ENCODE measurements at places on chromosomes 3 and 15.

- DNase-seq = no peak
Measured at GRCh38 chr15:88717382-88718031, 78.7 kb downstream of the ISG20 start.

- peak; percentile 60 for DNase-seq
Measured at GRCh38 chr3:42117175-42118008, 26.2 kb downstream of the TRAK1 start.

GRCh38 chr3:127394984-127395662, 107.3 kb upstream of the PRR20G start:
- no peak for DNase-seq

DNA sequence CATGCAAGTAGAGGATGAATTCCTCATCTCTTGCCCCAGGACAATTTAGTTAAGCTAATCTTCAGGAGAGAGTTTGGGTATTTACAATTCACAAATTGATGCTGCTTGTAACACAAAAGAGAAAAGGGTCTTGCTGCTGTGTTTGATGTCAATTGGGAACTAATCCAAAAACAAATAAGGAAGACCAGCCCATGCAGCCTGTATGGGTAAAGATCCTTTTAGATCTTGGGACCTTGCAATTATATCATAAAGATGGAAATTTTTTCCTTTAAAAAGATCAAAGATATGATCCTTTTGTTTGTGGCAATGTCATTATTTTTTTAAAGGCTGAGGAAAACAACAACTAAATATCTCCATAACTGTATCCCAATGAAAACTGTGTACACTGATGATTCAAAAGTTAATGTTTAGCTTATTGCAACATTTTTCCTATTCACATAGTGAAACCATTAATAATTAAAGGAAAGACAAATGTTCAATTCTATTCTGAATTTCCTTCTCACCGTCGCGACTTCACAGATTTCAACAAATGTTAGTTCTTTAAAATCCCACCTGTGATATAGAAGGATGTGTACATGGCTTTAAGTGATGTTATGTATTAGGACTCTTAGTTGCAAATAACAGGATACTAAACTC, 40.2 kb downstream of the TMEM212 start:
- no peak for DNase-seq

GRCh38 chr3:71461749-71462483, 121.6 kb downstream of the FOXP1 start:
- DNase-seq = peak; percentile 26

GRCh38 chr3:47057212-47057671, 77.8 kb downstream of the NBEAL2 start:
- no peak for DNase-seq

- DNase-seq = no peak
Measured at GRCh38 chr3:36269274-36269673, 111.0 kb upstream of the STAC start.

GRCh38 chr3:23000371-23000770, 202.8 kb upstream of the UBE2E2 start:
- no peak for DNase-seq

DNA sequence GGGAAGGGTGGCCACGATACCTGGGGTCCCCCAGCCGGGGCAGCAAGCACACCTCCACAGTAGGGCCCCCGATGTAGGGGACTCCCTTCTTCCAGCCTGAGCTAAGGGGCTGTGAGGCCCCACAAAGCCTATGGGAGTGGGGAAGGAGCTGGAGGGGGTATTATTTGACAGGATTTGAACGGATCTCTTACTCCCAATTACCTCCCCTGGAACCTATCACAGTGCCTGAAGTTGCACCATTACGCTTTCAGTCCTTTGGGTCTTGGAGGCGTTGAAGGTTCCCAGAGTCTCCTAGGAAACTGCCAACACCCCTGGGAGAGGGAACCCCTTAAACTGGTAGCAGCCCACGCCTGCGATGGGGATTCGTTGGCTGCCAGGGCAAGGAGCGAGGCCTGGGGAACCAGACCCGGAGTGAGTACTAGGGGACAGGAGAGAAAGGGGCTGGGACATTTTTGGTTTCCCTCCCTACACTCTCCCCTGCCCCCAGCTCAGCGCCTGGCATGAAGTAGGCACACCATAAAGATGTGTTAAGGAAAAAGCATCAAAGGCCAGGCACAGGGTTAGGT, 409 bp upstream of the LHFPL4 start:
- DNase-seq = no peak

GRCh38 chr3:58429657-58430056, 4.0 kb downstream of the PDHB start:
- DNase-seq = no peak

DNA sequence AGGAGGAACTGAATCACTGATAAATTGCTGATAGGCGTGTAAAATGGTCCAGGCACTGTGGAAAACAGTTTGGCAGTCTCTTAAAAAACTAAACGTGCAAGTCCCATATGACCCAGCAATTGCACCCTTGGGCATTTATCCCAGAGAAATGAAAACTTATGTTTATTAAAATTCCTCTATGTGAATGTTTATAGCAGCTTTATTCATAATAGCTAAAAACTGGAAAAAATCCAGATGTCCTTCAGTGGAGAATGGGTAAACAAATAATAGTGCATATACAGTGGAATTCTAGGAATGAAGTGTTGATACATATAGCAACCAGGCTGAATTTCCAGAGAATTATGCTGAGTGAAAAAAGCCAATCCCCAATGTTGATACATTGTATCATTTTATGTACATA, 482.2 kb upstream of the PDZRN3 start:
- DNase-seq = no peak

DNA sequence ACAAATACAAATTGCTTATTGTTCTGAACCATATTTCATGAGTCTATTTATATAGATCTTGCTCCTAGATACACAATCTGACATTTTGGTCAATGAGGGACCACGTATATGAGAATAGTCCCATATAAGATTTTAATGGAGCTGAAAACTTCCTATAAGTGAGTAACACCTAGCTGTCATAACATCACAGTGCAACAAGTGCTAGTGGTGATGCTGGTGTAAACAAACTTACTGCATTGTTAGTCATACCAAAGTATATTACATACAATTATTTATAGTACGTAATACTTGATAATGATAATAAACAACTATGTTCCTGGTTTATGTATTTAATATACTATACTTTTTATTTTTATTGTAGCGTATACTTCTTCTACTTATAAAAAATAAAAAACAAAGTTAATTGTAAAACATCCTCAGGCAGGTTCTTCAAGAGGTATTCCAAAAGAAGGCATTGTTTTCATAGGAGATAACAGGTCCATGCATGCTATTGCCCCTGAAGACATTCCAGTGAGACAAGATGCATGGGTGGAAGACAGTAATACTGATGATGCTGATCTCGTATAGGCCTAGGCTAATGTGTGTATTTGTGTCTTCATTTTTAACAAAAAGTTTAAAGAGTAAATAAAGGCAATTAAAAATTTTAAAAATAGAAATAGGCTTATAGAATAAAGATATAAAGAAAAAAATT, 46.8 kb upstream of the NAALADL2 start:
- no peak for DNase-seq

GRCh38 chr15:78064544-78064943, 13.0 kb downstream of the TBC1D2B start:
- no peak for DNase-seq

DNA sequence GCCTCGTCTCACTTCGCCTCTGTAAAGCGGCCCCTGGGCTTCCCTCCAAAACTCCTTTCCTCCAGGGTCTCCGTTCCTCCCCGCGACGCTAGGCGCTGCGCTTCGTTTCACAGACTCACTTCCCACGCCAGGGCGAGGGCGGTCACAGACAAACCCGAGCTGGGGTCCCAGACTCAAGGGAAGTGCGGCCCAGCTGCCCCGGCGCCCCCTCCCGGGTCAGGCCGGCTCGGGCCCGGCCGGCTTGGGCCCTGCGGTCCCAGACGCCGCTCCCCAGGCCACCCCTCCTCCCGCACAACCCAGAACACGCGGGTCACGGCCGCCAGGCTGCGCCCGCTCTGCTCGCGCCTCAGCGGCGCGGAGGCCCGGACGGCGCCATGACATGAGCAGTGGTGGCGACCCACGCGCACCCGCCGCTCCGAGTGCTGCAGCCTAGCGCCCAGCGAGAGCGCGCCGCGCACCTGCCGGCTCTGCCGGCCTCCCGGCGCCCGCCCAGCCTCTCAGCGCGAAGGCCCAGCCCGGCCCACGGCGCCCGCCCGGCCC, 547 bp downstream of the NUP210 start:
- no peak for DNase-seq

GRCh38 chr15:60518511-60518910, 39.6 kb upstream of the ICE2 start:
- no peak for DNase-seq

GRCh38 chr15:51758645-51759044, 7.2 kb downstream of the TMOD2 start:
- no peak for DNase-seq

- DNase-seq = no peak
Measured at GRCh38 chr3:177228601-177229190, 31.4 kb upstream of the TBL1XR1 start.

GRCh38 chr3:170471149-170471548, 52.5 kb downstream of the CLDN11 start:
- DNase-seq = no peak

DNA sequence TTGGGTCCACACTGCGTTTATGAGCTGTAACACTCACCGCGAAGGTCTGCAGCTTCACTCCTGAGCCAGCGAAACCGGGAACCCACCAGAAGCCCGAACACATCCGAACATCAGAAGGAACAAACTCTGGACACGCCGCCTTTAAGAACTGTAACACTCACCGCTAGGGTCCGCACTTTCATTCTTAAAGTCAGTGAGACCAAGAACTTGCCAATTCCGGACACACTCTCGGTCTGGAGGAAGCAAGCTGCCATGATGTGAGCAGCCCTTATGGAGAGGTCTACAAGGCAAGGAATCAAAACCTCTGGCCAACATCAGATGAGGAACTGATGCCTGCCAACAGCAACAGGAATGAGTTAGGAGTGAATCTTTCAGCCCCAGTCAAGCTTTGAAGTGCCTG, 62.9 kb downstream of the SLC28A2 start:
- no peak for DNase-seq

DNA sequence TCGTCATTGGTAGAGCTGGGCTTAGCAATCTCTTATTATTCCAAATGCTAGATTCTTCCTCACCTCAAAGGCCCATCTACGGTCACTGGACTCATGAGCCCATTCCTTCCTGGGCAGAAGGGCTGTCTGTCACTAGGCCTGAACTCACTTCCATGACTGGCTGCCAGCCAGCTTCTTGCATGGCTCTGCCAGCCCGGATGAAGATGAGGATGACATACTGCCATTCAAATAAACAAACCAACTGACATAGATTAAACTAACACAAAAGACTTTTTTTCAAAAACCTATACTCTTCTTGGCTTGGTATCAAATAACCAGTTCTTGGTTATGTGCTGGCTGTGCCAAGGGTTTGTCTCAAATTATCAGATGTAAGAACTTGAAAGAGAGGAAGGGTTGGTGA, 23.8 kb downstream of the ISL2 start:
- DNase-seq = no peak

DNA sequence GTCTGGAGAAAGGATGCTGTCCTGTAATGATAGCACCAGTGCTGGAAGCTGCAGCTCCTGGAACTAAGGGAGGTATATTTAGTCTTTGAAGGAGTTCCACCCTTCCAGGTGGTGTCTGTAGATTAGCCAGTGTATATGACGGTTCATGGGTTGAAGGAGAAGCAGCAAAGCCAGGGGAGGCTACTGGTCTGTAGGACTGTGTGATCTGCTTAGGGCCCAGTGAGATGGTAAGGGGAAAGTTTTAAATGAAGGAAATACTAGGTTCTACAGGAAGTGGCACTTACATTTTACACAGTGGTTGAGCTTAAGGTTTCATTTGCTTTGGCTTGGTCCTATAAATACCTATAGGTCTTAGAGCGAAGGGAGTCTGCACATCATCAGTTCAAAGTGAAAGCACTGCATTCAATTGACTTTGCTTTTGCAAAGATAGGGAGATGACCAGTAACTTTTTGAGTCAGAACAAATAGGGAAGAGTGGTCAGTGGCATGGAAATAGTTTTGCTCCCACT, 5.6 kb downstream of the SLC25A38 start:
- no peak for DNase-seq

- no peak for DNase-seq
Measured at GRCh38 chr3:98460220-98460619, 2.8 kb upstream of the OR5K1 start.

DNA sequence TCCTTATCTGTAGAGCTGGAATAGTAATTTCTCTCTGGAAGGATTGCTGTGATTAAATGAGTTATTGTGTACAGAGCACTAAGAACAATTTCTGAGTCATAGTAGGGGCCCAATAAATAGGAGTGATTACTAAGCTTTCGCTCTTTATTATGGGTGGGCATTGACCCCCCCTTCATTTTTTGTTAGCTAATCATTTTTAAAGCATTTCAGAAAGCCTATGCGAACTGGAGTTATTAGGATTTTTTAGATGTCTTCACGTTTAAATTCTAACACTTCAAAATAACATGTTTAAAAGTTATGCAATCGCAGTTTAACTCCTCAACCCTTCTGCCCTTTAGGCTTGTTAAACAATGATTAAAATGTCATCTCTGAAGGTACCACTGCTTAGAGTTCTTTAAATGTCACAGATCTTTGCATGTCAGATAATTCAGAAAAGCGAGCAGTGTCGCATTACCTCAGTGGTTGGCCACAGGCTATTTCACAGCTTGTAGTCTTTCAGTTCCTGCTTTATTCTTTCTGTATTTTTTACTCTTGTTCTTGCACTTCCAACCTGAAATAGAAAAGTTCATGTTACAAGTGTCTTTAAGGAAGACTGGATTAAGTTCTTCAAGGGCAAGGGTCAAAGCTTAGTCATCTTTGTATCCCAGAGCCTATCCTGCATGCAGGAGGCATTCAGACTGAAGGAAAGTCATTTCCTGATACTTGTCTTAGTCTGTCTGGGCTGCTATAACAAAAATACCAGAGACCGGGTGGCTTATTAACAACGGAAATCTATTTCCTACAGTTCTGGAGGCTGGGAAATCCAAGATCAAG, 102.9 kb downstream of the FNDC3B start:
- peak; percentile 66 for DNase-seq

DNA sequence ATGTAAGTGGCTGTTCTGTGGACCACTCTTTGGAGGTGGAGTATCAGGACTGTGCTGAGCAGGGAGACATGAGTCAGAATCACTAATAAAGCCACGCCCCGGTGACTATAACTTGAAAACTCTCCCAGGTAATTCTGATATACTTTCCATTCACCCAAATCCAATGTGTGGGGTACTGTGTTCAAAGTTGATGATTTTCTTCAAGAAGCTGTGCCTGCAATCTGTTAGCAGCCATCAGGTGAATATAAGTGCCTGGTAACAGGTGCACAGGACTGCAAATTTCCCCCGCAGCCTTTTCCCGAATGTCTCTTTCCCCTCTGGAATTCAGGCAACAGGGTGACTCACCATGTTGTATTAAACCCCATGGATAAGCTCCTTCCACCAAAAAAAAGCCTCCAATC, 17.0 kb downstream of the MAGI1 start:
- peak; percentile 38 for DNase-seq

GRCh38 chr15:29698030-29698701, 124.1 kb downstream of the TJP1 start:
- DNase-seq = peak; percentile 48

- DNase-seq = no peak
Measured at GRCh38 chr3:4716706-4717362, 223.7 kb downstream of the ITPR1 start.

- DNase-seq = no peak
Measured at GRCh38 chr3:152321955-152322377, 53.2 kb downstream of the MBNL1 start.

GRCh38 chr3:123791898-123792297, 92.2 kb downstream of the MYLK start:
- DNase-seq = no peak

GRCh38 chr15:94229591-94230369, 1.6 kb upstream of the MCTP2 start:
- peak; percentile 41 for DNase-seq

GRCh38 chr3:123397050-123397590, 51.8 kb downstream of the ADCY5 start:
- no peak for DNase-seq
